ENCODE measurements at places on chromosomes 3 and 15. TPM values are rescaled to one million over a fixed set of nuclear protein-coding genes. Genes with fewer than 3 reads are reported as not detected.

- peaks cover 30% of the 10 kb centered on the region for H3K4me1 ChIP-seq
- peaks cover 37% of the 10 kb centered on the region for H3K36me3 ChIP-seq
- DNase-seq, result peak; percentile 60
- H3K27me3 ChIP-seq, result no peaks in the 10 kb centered on the region
These were observed 461 bp downstream of the XRN1 start for GRCh38 chr3:142447301-142447851.

DNA sequence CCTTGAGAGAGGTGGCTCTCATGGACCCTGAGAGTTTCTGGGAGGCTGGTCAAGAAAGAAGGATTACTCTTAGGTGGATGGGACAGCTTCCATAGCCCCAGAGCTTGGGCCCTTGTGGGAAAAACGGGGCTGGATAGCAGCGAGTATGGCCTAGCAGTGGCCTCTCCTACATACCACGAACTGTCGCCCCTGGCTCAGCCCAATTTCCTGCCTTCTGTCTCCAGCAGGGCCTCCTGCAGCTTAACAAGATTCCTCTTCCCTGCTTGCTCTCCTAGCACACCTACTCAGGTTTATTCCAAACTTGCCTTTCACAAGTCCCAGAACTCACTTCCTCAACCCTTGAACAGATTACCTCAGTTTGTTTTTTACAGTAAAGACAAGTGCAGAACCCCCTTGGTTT is 139.7 kb upstream of the TPM1 start:
- H3K36me3 ChIP-seq, result no peaks in the 10 kb centered on the region
- no peak for DNase-seq
- H3K27ac ChIP-seq, result no peak overlapping the region
- H3K27me3 ChIP-seq, result peaks cover 3% of the 10 kb centered on the region
- no peaks in the 10 kb centered on the region for H3K4me1 ChIP-seq

GRCh38 chr3:23999012-23999641 is 54.0 kb downstream of the NR1D2 start:
- peak; percentile 58 for DNase-seq
- H3K4me1 ChIP-seq, result peaks cover 3% of the 10 kb centered on the region
- H3K27ac ChIP-seq, result no peak overlapping the region
- H3K4me3 ChIP-seq, result no peak overlapping the region
- H3K36me3 ChIP-seq, result no peaks in the 10 kb centered on the region
- H3K27me3 ChIP-seq, result peaks cover 21% of the 10 kb centered on the region

DNA sequence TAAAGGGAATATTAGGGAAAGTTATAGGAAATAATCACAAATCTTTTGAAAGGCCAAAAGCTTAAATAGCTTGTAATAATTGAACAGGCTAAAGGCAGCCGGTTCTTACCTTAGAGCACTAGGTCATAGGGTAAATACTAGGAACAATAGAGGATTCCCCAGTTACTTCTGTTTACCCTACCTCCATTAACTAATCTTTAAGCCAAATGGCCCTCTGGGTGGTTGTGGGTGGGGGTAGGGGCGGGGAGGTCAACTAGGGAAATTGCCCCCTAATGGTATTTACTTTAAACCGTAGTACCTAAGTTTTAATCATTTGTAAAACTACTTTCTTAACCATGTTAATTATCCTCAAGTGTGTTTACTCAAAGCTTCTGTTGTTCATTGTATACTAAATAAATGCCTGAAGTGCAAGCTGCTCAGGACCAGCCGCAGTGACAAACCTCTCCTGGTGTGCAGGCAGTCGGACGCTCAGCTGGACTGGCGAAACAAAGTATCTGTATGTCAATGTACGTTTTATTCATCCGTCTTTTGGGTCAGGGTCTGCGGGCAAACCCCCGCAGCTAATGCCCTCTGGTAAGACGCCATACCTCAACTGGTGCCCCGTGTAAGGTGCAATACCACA is 18.9 kb downstream of the MAGEL2 start:
- no peaks in the 10 kb centered on the region for H3K4me1 ChIP-seq
- no peaks in the 10 kb centered on the region for H3K36me3 ChIP-seq
- peaks cover 18% of the 10 kb centered on the region for H3K27me3 ChIP-seq
- DNase-seq, result no peak

DNA sequence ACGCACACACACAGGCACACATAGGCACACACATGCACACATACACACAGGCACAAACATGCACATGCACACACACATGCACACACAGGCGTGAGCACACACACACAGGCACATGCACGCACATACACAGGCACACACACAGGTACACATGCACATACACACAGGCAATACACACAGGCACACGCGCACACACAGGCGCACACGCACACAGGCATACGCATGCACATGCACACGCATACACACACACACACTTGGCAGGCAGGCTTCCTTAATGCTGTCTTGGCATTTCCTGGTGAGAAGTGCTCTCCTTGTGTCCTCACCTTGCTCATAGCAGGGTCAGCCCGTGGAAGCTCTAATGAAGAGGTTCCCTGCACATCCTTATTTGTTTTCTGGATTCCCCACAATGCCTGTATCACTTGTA is 8.4 kb upstream of the SLCO2A1 start:
- no peak overlapping the region for H3K27ac ChIP-seq
- peaks cover 4% of the 10 kb centered on the region for H3K27me3 ChIP-seq
- no peak for DNase-seq
- H3K36me3 ChIP-seq, result no peaks in the 10 kb centered on the region

GRCh38 chr15:63191895-63192618 is 2.7 kb downstream of the RAB8B start:
- peak overlapping the region; percentile 99 for H3K4me3 ChIP-seq
- H3K27me3 ChIP-seq, result no peaks in the 10 kb centered on the region
- peak overlapping the region; percentile 97 for H3K27ac ChIP-seq
- DNase-seq, result peak; percentile 34

- H3K36me3 ChIP-seq, result peaks cover 6% of the 10 kb centered on the region
- peaks cover 6% of the 10 kb centered on the region for H3K4me1 ChIP-seq
- no peak for DNase-seq
- no peak overlapping the region for H3K27ac ChIP-seq
- peaks cover 30% of the 10 kb centered on the region for H3K27me3 ChIP-seq
- H3K4me3 ChIP-seq, result no peak overlapping the region
These were observed 163.3 kb upstream of the THBS1 start for GRCh38 chr15:39417366-39418134.

DNA sequence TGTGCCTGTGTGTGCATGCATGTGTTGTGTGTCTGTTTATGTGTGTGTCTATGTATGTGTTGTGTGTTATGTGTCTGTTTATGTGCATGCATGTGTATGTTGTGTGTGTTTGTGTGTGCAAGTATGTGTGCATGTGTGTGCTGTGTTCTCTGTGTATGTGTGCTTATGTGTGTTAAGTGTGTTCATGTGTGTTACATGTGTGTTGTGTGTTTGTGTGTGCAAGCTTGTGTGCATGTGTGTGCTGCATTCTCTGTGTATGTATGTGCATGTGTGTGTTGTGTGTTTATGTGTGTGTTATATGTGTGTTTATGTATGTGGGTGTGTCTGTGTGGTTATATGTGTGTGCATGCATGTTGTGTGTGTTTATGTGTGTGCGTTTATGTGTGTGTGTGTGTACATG is 14.9 kb downstream of the UROC1 start:
- no peaks in the 10 kb centered on the region for H3K27me3 ChIP-seq
- H3K4me3 ChIP-seq, result no peak overlapping the region
- H3K36me3 ChIP-seq, result no peaks in the 10 kb centered on the region
- no peaks in the 10 kb centered on the region for H3K4me1 ChIP-seq

MESP2 gene
- not detected for total RNA-seq

ARRDC4 gene
- total RNA-seq, result 2.8 TPM

CHST13 gene
- not detected for total RNA-seq

CMTM7 gene
- total RNA-seq, result 39.2 TPM

CRYGS gene
- 1.7 TPM for total RNA-seq

ANKDD1A gene
- total RNA-seq, result 2.9 TPM

TTLL13 gene
- 0.41 TPM for total RNA-seq

Measured in activated naive CD8-positive, alpha-beta T cell treated with anti-CD3 and anti-CD28 coated beads for 36 hours (primary cell).